ENCODE measurements at places on chromosomes 12 and 14.

DNA sequence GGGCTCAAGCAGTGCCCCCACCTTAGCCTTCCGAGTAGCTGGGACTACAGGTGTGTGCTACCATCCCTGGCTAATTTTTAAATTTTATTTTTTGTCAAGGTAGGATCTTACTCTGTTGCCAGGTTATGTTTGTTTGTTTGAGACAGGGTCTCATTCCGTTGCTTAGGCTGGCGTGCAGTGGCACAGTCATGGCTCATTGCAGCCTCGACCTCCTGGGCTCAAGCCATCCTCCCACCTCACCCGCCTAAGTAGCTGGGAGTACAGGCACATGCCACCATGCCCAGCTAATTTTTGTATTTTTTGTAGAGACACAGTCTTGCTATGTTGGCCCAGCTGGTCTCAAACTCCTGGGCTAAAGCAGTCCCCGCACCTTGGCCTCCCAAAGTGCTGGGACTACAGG lies 83.3 kb upstream of the KCNH3 start:
- no peak for DNase-seq

- no peak for DNase-seq
Measured at GRCh38 chr12:29211696-29212095, 62.6 kb downstream of the FAR2 start.

- DNase-seq: no peak
Measured at GRCh38 chr14:105074601-105075053, 9.4 kb upstream of the GPR132 start.

GRCh38 chr12:111645433-111645832 lies 40.3 kb downstream of the BRAP start:
- DNase-seq: no peak

GRCh38 chr12:83092606-83093005 lies 405.9 kb downstream of the TMTC2 start:
- DNase-seq: no peak

DNA sequence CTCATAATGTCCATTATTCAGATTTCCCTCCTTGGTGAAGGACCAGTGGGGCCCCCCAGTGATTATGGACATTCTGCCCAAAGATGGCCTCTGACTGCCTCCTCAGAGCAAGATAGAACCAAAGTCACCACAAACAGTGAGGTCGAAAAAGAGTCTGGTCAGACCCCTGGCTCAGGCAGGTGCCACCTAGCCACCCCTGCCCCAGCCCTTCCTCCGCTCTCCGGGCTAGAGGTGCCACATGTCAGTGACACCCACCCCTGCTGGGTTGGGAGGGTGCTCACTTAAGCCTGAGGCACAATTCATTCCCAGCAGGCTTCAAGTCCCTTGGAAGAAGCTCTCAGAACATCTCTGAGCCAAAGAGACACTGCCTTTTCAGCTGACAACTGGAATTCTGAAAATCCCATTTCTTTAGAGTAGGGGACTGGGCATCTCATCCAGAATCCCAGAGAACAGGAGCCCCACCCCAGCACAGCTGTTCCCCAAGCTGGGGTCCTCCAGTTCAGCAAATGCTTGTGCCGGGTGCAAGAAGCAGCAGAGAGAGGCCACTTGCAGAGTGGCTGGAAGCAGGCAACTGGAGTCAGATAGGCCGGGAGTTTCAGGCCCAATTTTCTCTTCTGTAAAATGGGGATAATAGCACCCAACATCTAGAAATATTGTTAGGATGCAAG lies 50.3 kb downstream of the ISCA2 start:
- no peak for DNase-seq

DNA sequence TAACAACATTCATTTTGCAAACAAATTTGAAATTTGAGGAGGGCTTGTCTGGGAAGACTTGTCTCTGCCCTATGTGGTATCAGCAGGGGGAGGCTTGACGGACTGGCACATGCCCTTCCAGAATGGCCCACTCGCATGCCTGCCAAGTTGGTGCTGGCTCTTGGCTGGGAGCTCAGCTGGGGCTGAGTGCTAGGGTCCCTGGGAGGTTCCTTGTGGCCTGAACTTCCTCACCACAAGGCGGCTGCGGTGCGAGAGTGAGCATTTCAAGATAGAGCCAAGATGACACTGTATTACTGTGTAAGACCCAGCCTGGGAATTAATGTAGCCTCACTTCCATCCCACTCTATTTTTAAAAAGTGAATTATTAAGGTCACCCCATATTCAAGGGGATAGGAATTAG lies 271.6 kb upstream of the PLEKHG7 start:
- no peak for DNase-seq

GRCh38 chr12:130075497-130076076 lies 86.7 kb upstream of the FZD10 start:
- DNase-seq: no peak

GRCh38 chr14:32706721-32707519 lies 231.8 kb upstream of the NPAS3 start:
- no peak for DNase-seq

DNA sequence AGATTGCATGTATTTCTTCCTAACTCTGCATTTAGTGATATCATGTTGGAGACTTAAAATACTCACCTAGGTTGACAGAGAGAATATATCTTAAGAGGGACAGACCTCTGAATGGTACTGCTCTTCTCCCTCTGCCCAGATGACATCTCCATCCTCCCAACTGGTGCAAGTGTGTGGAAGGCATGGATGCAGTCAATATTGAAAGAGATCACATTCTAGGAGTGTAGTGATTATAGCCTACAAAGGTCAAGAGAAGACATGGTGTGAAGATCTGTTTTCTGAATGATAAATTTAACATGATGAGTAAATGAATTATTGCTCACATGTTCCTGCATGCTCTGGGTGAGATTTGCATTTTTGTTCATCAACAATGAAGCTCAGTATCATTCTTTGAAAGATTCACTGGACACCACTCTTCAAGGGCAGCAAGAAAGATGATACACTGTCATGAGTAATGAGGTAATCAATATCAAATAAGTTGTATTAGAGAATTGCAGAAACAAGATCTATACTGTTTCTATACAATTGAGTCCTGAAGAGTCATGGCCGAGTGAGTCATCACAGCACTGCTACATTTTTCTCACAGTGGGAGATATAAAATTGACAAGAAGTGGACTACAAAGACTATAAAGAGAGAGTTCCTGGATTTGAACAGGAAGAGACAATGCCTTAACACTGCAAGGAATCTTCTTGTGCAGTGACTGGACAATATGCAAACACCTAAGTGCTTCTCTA lies 183.3 kb upstream of the KRR1 start:
- no peak for DNase-seq

- no peak for DNase-seq
Measured at GRCh38 chr12:6292606-6293005, 17.9 kb upstream of the PLEKHG6 start.

GRCh38 chr12:40701756-40702155 lies 9.5 kb downstream of the CNTN1 start:
- DNase-seq: no peak

DNA sequence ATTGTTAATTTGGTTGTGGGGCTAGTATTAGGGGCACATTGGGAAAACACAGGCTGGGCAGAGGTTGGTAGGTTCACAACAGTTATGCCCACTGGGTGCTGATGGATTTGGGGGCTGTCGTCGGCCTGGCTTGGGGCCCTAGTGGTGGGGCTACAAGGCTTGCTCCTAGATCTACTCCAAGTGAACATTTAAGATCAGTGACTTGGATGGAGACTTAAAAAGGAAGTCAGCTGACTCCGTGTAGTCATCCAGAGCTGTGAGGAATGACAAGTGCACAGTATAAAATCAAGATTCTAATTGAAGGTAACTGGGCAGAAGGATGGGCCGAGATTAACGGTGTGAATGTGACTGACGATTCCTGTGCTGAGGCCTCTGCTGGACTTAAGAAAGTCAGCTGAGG lies 12.8 kb upstream of the NR4A1 start:
- DNase-seq: no peak

DNA sequence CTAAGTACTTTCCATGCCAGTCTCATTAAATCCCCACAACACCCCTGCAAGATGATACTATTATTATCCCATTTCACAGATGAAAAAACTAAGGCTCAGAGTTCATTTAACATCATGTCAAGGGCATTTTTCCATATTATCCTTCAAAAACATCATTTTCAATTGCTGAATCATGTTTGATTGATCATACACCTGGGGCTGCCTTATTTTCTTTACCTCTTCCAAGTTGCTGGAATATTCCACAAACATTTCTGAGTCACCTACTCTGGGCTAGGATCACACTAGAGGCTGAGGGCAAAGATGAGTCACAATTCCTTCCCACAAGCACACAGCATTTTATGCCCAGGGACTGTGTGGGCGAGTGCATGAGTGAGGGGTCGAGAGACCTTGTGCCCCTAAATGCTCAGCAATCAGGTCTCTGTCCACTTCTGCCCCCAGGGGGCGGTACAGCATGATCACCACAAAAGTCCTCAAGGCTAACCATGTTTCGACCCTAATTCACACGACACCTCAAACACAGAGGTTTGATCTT lies 14.1 kb upstream of the TMEM119 start:
- no peak for DNase-seq

DNA sequence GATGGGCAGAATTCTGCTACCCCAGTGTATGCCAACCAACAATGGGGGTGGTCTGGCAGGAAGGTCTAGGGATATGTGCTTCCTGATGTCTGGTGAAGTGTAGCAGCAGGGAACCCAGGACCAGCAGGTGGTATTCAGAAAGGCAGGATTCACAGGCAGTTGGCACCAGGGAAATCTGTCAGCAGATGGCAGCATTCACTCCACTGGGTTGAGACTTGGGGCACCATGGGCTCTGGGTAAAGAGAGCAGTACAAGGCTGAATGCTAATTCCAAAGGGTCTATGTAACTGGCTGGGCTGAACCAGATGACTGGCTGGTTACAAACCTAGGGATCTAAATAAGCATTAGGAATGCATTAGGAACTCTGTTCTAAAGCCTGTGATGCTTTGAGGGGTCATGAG lies 466.9 kb upstream of the STXBP6 start:
- no peak for DNase-seq

DNA sequence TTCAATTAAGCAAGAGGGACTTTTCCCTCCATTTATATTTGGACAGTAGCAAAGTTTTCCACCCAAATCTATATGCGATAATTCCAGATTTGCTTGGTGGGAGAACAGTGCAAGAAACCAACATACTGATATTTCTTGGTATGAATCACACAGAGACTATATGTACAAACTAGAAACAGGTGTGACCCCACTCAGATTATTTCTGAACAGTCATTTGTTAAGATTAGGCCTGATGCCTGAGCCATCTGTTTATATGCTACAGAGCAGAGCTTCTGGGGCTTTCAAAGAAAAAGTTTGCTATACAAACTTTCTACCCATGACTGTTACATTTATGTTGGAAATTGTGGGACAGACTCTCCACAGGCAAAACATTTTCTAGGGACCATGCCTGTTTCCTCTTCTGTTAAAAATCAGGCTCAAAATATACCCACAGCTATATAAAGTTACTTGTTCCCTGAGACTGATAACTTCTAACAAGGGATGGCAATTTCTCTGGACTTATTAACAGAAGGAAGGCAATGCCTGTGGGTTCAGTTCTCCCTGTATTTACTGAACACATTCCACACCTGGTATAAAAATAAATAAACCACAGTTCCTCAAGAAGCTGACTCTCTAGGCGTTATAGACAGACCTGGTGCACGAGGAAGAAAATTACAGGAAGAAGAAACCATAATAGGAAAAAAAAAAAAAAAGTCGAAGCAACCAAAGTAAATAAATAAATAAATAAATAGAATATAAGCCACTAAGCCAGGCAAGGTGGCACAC lies 8.0 kb downstream of the PTPN21 start:
- DNase-seq: no peak

- DNase-seq: no peak
Measured at GRCh38 chr14:74133833-74134481, 49.2 kb downstream of the LIN52 start.

GRCh38 chr12:78324234-78324633 lies 493.5 kb downstream of the NAV3 start:
- DNase-seq: no peak

DNA sequence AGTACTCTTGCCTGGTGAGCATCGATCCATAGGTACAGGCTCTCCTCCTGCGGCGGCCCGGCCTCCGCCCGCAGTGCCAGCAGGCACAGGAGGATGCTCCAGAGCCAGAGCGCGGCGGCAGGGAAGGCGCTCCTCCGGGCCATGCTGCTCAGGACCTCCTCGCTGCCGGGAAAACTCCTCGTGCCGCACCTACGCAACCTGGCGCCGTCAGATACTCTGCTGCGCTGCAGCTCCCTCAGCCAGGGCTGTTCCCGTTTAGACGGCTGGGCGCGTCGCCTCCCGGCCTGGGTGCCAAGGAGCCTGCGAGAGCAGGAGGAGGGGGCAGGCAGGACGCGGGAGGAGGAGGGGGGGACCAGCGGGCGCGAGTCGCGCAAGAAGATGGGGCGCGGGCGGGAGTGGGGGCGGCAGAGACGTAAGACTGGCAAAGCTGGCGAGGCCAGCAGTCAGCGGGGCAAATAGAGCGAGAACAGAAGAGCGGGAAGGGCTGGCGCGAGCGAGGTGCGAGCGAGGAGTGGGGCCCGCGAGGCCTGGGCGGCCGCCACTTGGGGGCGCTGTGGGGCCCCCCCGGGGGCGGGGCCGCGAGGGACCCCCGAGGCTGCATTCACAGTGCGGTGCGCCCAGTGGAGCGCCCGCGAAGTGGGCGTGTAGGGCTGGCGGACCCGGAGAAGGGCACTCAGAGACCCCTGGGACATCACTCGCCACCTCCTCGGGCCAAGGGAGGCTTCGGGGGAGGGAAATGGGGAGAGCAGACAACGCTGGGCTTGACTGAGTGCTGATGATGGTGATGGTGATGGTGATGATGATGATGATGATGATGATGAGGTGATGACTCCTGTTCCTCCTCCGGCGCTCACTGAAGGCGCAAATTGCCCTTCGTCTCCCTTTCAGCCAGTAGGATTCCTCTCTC lies at the start of gene WIF1:
WIF1 (minus strand) TSS at position 257 of the 907 bp plus-strand sequence; CDS start at position 143, 114 bp downstream.
- DNase-seq: no peak

DNA sequence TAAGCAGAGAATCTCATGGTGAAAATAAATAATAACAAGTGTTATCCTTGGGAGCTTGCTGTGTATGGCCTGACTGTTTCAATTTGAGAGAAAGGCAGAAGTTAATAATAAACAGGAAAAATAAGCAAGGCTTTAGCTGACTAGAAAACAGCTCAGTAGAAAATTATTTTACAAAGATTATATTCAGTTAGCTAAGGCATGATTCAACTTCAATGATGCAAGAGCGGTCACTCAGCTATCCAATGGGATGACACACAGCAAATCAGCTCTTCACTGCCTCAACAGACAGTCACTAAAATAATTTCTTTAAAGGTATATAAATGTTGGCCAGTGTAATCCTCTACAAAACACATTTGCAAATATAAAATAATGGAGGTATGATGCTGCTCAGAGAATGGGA lies 18.6 kb downstream of the GSTZ1 start:
- DNase-seq: no peak

DNA sequence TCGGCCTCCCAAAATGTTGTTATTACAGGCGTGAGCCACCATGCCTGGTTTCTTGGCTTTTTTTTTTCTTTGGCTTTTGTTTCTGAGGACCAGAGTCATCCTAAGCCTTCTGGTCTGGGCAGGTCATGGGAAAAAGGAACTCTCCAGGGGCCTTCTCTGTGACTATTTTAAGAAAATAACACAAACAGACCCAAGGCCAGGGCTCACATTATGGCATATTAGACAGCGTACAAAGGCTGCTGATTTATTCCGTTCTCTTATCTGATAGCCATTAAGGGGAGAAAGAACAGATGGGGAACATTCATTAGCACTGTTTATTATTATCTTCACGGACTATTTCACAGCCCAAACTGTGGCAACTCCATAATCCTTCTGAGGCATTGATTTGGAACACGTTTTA lies 28.8 kb upstream of the MANSC4 start:
- no peak for DNase-seq

Measured in GM12864 (cell line).